ENCODE measurements at places on chromosomes 16 and 17.

GRCh38 chr16:11005611-11005975 lies 61.2 kb downstream of the CLEC16A start:
- DNase-seq, result no peak

DNA sequence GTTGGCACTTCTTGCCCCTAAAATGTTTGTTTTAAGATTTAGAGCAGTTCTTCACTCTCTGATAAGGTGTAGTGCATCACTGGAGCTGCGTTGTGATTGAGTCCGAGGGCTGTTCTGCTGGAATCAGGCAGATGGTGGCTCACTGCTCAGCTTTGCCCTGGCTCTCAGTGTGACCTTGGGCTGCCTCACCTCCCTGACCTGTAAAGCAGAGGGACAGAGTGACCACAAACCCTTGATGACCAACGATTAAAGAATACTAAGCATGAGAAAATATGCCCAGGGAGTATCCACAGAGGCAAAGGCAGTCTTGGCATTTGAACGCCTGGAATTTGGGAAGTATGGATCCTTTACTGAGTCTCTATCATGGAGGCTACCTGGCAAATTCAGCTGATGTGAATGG lies 18.1 kb downstream of the CMIP start:
- DNase-seq, result no peak

DNA sequence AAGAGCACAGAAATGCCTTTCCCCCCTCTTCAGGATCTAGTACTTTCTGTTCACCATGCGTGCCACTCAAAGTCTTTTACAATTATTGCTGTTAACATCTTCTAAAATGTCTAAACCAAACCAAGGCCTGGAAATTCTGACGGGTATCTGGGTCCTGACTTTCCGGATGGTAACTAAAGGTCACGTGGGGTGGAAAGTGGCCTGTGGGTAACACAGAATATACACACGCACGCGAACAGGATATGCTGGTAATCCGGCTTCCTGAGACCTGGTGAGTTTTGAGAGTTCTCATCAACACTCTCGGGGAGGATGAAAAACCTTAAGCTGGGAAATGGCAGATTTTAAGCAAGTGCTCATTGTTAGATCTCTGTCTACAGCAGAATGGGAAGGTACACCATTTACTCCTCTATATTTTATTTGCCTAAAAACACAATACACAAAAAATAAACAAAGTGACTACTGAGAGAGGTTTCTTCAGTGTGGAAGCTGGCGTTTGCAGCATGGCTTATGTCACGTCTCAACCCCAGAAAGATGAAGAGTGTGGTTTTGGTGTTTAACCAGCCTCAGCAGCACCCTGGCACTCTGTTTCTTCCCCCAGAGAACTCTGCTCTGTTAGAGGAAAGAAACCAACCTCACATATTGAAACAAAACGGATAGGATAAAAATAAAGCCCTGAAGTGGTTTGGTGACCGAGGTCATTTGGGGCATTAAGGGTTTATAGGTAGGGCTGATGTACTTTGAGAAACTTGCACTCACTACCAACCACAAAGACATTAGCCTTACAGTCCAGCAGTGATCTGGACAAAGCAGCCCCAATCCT lies 37.3 kb downstream of the SMG6 start:
- DNase-seq, result no peak

DNA sequence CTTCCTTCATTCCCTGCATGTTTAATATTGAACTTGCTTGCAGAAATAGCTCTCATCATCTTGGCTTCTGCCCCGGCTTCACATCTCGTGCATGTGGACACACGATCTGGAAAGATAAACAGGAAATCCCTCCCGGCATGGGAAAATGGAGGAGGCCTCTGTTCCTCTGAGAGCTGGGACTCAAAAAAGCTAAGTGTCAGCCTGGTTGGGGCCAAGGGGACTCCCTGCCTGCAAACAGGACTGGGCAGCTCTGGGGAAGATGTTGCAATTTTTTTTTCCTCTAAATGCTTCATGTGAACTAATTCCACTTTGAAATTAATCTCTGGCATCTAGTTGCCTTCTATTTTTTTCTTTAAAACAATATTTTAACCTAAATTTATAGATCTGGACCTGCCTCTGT lies 24.8 kb downstream of the ITPRIPL2 start:
- peak; percentile 95 for DNase-seq

GRCh38 chr17:29617481-29618271 lies 5.0 kb downstream of the CORO6 start:
- DNase-seq, result no peak

GRCh38 chr16:57146735-57147134 lies 39.1 kb downstream of the PSME3IP1 start:
- DNase-seq, result no peak

- no peak for DNase-seq
These were observed 3.7 kb upstream of the HSD17B2 start for GRCh38 chr16:82031116-82032084.

DNA sequence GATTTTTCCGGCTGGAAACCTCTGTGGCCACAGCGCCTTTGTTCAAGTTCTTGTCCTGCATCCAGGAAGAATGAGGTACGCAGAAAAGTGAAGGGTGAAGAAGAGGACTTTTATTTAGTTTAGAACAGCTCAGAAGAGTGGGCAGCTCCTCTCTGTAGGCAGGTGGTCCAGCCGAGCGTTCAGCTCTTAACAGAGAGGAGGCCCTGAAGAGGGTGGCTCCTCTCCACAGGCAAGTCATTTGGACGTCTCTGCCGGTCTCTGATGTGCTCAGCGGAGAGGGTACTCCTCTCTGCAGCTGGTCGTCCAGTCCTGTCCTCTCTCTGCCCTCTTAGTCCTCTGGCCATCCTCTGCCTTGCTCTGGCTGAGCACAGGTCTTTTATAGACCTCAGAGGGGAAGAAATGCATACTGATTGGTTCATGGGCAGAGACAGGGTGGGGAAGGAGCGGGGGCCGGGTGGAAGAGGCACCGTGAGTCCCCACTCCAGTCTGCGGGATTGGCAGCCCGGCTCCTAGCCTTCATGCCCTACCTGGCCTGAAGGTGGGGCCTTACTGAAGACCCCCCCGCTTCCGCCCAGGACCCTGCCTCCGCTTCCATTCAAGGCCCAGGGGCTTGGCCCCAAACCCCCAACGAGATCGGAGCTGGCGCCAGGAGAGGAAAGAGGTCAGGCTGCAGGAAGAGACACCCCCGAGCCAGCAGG lies 70.0 kb upstream of the NKD1 start:
- no peak for DNase-seq

GRCh38 chr17:17874478-17874877 lies 37.7 kb upstream of the SREBF1 start:
- no peak for DNase-seq

DNA sequence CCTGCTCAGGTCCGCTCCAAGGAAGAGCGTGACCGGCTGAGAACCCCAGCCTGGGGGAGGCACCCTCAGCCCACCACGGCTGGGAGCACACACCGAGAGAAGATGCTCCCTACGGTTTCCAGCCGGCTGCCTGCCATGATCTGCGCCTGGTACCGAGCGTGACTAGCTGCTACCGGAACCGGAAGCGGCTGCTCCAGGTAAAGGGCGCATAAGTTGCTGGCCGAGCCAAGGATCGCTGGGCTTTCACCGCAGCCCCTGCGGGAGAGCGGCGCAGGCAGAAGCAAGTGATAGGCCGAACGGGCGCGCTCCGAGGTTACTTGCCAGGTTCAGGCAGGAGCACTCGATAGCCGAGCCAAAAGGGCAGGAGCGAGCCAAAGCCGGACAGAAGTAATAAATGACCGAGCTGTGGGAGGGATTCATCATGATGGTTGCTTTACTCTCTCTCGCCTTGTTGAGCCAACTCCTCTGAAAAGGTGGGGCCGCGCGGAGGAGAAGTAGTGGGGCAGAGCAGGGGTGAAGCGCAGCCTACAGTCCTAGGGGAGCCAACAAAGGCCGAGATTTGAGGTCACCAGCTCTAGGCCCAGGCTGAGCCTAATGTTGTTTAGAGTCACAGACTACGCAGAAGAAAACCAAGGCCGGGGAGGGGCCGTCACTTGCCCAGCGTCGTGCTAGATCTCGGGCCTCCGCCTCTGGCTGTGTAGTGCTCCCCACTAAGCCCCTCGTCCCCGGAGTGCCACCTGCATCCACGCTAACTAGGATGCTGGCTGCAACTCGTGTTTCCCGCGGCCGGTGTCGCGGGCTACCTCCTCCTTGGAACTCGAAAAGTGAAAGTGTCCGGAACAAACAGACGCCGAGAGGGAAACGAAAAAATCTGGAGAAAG lies at the start of gene MRPS23:
Gene MRPS23, minus strand, starts transcription at position 171 of the 881 bp plus-strand sequence. Its CDS starts 34 bp downstream, at position 137.
- DNase-seq, result peak; percentile 99

- no peak for DNase-seq
These were observed 60.5 kb downstream of the TMEM100 start for GRCh38 chr17:55661963-55662834.

DNA sequence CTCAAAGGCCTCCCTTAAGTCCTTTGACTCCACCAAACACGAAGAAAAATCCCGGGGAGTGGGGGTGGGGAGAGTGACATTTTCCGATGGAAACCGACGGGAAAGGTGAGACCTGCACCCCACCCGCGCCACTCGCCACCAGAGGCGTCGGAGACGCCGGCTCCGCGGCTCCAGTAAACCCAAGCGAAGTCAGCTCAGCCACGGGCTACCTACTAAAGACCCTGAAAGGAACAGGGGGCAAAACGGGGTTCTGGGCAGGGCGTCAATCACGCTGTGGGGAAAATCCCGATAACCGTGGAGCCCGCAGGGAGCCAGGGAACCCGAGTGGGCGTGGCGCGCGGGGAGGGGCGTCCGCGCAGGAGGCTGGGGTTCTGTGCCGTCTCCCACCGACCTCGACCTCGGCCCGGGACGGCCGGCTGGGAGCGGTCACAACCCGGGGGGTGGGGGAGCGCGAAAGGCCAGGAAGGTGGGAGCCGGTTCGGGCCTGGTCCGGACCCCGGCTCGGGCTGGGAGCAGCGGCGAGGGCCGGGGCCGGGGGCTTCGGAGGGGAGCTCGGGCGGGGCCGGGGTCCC lies 565 bp downstream of the WDR45B start:
- DNase-seq, result no peak

- DNase-seq, result no peak
These were observed 20.4 kb downstream of the GPR139 start for GRCh38 chr16:20053336-20053735.

DNA sequence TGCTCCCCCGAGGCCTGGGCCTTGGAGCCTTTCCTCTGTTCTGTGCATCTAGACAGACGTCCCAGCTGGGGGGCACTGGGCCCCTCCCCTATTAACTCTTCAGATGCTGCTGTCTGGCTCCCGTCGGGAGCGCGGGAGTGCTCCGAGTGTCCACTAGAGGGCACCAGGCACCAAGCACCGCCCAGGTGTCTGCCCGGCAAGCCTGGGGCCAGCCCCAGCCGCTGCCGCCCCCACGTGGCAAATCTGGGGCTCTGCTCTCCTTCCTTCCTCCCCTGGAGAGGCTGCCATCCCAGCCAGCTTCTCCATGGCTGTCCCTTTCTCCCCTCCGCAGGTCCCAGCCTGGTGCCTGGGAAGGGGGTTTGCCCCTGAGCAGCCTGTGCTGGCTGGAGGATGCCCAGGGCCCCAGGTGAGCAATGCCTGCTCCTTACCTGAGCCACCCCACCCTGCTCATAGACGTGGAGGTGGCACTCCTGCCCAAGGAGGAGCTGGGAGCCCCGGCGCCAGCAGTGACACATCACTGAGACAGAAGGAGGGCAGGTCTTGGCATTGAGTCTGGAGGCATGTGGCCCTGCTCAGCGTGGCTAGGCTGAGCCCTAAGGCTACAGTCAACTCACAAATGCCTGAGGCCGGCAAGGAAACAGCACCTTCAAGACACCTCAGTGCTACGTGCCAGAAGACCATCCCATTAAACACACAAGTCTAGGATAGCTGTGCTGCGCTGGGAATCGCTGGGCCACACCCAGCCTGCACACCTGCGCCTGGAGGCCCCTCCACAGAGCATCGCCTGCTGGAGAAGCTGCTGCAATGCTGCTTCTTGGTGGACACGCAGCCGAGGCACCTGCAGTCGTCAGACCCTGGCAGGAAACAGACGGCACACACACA lies 19.7 kb downstream of the TMEM235 start:
- DNase-seq, result no peak

- DNase-seq, result no peak
These were observed 12.9 kb upstream of the BBS2 start for GRCh38 chr16:56532714-56533113.

DNA sequence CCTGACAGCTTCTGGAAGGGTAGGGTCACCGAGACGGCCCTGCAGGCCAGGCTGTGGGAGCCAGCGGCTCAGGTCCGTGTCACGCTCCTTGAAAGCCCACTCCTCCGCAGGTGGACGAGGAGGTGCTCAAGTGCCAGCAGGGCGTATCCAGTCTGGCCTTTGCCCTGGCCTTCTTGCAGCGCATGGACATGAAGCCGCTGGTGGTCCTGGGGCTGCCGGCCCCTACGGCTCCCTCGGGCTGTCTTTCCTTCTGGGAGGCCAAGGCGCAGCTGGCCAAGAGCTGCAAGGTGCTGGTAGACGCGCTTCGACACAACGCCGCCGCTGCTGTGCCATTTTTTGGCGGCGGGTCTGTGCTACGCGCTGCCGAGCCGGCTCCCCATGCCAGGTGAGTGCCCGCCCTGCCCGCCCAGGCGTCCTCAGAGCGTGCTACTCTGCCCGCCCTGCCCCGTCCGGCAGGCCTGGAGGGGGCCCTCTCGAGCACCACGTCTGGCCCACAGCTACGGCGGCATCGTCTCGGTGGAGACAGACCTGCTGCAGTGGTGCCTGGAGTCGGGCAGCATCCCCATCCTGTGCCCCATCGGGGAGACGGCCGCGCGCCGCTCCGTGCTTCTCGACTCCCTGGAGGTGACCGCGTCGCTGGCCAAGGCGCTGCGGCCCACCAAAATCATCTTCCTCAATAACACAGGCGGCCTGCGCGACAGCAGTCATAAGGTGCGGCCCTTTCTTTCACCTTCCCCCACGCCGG lies 1.3 kb downstream of the NAGS start:
- no peak for DNase-seq

DNA sequence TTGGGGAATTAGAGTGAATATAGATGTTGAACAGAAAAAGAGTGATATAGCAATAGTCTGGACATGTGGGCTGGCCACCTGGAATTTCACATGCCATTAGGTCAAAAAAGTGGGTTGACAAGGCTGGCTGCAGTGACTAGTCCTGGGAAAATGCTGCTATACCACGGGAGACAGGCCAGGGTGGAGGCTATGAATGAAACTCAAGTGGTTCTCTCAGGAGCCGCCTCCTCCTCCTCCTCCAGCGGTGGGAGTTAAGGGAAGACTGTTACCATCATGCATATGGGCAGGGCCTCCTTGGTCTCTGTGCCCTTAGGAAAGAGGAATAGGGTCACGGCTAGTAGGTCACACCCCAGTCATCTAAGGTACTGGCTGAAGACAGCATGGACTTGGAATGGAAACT lies 448.0 kb downstream of the SLC39A11 start:
- DNase-seq, result no peak

DNA sequence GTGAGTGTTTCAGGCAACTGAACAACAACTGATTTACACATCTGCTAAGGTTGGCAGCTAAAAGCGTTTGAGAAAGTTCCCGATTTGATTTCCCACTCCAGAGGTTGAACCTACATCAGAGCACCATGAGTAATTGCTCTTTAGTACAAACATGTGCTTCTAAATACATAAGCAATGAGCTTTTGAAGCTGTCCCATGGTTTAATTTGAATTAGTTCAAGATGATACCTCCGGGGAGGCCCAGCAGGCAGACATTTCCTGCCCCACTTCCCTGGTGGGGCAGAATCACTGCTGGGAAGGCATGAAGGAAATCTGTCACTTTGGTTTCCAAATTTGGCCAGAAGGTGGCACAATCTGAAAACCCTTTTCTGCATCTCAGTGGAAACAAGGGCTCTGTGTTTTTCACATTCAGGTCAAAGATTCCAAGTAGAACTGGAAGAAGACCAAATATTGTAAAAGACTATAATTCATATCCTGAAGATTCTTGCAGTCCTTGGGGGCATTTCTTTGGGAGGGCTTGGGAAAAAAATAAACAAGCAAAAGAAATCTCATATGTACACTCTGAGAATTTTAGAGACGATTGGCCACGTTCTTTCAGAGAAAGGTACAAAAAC lies 176.2 kb upstream of the FAM20A start:
- no peak for DNase-seq
